ENCODE measurements at places on chromosomes 7 and 10.
A peak's percentile ranks its signal among the peaks of the same experiment; 100 is the strongest.

DNA sequence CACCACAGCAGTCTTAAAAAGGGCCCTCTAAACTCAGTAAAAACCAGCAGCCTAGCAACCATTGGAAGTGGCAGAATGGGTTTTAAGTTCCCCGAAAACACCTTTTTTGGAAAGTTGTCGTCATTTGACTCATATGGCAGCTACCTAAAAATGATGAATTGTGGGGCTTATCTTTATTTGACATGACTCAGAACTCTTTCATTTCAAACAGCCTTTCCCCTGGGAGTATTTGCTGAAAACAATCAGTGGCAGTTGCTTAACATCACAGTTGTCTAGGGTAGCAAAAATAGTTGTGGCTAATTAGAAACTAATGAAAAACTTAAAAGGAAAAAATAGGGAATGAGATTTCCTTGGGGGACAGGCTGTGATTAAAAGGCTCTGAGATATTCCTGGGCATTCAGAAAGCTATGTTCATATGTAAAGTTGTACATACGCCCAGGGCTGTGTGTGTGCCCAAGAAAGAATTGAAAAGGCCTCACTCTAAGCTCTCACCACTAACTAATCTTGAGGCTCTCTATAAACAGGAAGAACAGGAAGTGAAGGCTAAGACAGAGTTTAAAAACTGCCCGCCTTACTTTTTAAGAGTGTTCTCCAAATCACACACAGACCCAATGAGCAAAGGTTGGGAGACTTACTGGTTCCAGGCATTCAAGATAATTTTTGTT lies 81.7 kb upstream of the HECTD2 start:
- DNase-seq, result no peak

DNA sequence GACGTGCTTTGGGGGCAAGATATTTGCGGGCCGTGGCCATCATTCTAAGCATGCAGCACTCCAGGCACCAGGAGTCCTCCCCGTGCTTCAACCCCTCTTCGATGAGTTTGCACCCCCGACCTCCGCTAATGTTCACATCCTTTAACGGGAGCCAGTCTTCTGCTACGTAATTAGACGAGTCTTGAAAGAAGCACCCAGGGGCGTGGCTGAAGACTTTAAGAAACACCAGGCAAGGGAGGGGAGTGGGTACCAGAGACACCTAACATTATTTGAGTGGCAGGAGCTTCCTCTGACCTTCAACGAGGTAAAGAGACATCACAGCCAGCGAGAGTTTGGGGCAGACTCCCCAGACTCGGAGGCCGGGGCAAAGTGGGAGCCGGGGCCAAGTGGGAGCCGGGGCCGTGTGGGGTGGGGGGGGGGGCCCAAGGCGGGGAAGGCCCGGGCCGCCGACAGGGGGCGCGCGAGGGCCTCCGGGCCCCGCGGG lies 31.1 kb upstream of the TOMM7 start:
- DNase-seq, result no peak

GRCh38 chr10:89076120-89076519 lies 85.5 kb downstream of the FAS start:
- no peak for DNase-seq

GRCh38 chr7:51223505-51223904 lies 93.1 kb downstream of the COBL start:
- no peak for DNase-seq

DNA sequence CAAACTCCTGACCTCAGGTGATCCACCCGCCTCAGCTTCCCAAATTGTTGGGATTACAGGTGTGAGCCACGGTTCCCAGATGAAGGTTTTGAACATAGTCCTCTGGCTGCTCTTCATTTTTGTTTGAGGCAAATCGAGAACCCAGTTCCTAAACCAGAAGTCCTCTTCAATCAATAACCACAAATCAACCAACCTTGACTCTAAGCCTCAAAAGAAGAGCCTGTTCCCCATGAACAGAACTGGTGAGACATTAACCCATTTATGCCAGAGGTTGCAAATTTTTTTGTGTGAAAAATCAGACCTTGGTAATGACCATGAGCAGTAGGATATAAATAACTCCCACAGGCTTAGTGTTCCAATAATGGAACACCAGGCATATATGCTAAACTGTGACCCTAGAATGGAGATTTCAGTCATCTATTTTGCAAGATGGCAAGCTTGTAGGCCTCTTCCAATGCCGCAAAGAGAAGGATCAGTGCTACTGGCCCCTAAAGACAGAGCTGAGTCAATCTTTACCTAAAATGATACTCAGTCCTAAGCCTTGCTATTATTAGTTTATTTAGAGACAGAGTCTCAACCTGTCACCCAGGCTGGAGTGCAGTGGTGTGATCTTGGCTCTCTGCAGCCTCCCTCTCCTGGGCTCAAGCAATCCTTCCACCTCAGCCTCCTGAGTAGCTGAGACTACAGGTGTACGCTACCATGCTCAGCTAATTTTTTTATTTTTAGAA lies 15.9 kb downstream of the KPNA7 start:
- no peak for DNase-seq

GRCh38 chr10:20492447-20492846 lies 404.7 kb downstream of the NEBL start:
- DNase-seq, result no peak

- DNase-seq, result no peak
Observed at GRCh38 chr10:38147686-38148085, 53.5 kb downstream of the ZNF37A start.

GRCh38 chr10:124866812-124867211 lies 65.2 kb downstream of the ABRAXAS2 start:
- no peak for DNase-seq

- DNase-seq, result peak; percentile 47
Observed at GRCh38 chr10:89167915-89168314, 39.2 kb downstream of the CH25H start.

DNA sequence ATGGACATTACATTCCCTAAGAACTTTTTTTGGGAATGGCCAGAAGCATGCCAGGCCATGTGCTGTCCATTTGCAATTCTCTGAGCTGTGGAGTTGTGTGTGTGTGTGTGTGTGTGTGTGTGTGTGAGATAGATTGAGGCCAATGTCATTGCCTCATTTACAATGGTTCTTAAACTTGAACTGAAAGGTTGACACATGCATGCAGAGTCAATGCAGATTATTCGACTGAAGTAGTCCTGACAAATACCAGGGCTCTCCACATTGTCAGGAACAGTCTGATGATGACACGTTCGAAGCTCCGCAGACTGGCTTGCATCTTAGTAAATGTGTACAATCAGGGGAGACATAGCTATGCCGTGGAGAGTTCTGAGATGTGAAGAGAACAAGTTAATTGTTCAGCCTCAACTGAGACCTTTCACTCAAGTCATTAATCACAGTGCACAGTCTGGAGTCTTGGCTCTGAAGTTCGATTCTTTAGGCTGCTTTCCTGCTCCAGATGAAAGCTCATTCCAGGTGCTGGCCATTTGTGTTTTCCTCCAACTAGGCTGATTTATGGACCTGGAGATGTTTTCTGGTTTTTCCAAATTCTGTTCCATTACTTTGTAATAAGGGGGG lies 921.9 kb downstream of the LRMDA start:
- no peak for DNase-seq

DNA sequence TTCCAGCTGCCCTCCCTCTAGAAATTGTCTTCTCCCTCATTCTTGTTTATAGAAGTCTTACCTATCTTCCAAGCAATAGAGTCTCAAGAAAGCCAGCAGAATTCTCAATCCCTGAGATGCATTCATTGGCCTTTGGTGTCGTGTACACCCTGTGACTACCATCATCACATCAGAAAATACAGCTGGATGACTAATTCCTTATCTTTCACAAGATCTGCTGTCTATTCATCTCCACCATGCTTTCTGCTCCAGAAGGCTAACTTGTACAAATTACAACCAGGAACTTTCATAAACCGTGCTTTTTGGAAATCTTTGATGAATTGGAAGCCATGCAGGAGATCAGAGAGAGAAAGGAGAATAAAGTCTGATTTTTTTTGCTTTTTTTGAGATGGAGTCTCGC lies 1062.9 kb upstream of the GHITM start:
- no peak for DNase-seq

DNA sequence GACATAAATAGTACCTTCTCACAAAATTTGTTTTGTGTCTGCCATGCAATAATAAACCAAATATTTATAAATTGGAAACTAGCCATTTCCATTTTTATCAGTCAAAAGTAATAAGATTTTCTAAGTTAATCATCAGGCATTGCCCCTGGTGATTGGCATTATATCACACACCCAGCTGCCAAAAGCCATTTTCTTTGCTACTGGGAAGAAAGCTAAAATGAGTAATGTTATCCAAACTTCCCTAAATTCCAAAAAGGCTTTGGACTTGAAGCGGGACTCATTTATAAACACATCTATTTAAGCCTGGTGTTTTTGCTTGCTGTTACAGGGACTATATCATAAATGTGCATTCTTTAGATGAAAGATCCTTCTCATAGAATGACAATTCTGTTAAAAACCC lies 86.0 kb downstream of the AKR1D1 start:
- DNase-seq, result no peak

GRCh38 chr10:14665304-14665703 lies 109.4 kb downstream of the FAM107B start:
- peak; percentile 29 for DNase-seq

DNA sequence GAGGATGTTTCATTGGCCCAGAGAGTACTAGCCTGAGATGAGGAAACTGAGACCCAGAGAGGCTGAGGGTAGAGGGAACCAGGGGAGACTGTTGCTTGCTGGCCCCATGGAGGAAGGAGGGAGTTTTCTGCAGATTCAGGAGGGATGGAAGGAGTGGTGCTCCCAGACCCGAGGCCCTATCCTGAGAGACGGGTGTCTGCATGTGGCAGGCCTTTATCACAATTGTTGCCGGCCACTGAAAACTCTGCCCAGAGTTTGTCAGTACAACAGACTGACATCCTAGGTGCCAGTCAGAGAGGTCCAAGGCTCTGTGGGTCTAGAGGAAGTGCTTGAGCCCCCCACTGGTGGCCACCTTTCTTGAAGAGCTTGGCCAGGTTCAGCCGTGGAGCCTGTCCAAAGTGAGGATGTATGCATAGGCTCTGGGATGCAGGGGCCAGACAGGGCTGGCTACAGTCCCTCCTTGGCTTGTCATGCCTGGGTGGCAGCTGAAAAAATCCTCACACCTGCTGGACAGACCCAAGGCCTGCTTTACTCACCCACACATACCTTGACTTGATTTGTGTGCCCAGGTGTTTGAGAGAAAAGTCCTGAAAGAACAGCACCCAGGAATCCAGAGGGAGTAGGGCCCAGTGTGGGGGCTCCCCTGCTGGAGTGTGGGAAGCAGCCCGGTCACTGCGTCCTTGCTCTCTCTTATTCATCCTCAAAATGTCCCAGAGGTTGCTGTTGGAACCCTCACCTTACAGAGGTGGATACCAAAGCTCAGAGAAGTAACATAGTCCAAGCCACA lies 65.2 kb downstream of the CLRN3 start:
- DNase-seq, result no peak

GRCh38 chr10:1544209-1544673 lies 193.1 kb downstream of the ADARB2 start:
- DNase-seq, result no peak

DNA sequence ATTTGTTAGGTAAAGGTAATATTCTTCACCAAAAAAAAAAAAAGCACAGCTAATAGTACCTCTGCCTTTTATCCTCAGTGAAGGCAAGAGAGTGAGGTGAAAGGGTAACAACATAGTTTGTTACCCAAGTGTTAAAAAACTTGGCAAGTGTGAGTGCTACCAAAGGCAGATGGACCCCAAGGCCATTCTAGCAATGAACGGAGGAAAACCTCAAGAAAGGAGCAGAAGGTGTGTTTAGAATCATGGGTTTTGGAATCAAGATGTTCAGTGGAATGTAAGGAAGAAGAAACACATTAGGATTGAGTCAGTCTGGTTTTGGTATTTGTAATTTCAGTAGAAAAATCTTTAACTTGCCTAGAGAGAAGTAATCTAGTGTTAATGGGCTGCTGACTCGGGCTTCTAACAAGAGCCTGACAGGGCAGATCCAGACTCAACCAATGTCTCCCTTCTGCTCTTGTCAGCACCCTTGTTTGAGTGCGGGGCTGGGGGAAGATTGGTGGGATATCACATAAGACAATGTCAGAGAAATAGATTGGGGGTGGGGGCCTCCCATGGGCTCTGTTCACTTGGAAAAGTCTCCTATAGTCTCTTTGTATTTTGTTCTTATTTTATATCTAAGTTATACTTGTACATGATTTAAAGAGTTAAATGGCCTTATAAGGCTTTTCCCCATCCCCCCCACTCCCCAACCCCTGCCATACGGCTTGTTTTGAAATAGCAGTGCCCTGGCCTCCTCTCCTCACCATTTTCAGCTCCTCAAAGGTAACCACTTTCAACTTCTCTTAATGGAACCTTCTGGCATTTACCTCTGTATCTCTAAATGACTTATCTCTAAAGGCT lies 44.4 kb downstream of the SCD start:
- DNase-seq, result no peak

GRCh38 chr7:110283056-110283455 lies 807.9 kb upstream of the LRRN3 start:
- DNase-seq, result no peak

- DNase-seq, result no peak
Observed at GRCh38 chr10:82171899-82172298, 296.9 kb downstream of the NRG3 start.

DNA sequence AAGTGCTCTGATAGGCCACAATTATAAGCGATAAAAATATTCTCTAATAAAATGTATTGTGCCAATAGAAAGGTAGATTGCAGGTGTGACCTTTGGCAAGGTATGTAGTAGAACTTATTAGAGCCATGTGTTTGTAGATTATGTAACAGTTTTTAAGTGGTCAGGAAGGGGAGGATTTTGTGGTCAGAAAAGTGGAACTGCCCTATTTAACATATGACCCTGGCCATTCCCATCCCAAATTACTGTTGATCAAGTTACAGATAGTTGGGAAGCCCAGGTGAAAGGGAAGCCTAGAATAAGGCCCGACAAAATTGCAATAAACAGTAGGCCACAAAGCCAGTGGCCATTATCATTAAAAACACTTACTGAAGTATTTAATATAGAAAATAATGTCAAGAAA lies 89.2 kb downstream of the SPAG6 start:
- DNase-seq, result no peak

- no peak for DNase-seq
Observed at GRCh38 chr7:15234431-15234830, 327.4 kb downstream of the AGMO start.

- DNase-seq, result no peak
Observed at GRCh38 chr7:116216956-116217571, 6.7 kb downstream of the TES start.

DNA sequence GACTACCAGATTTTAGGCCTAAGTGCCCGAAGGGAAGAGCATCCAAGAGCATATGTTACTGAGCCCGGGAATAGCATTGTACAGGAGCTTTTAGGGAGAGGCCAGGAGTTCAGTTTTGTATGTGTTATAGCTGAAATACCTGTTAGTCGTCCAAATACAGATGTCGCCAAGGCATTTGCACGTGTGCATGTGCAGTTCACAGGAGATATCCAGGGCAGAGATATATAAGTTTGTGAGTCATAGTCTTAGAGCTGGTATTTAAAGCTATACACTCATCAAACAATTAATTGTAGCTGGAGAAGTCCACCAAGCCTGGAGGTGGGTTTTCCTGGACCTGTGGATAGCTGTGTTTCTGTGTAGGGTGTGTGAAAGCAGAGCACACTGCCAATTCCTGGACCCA lies 394.0 kb upstream of the FZD8 start:
- DNase-seq, result no peak

- no peak for DNase-seq
Observed at GRCh38 chr10:91294134-91294906, 73.9 kb downstream of the PCGF5 start.
